ENCODE measurements at places on chromosomes 12 and 14.
A peak's percentile ranks its signal among the peaks of the same experiment; 100 is the strongest.

- DNase-seq: peak; percentile 38
These were observed 53.3 kb downstream of the RBM19 start for GRCh38 chr12:113912760-113913329.

DNA sequence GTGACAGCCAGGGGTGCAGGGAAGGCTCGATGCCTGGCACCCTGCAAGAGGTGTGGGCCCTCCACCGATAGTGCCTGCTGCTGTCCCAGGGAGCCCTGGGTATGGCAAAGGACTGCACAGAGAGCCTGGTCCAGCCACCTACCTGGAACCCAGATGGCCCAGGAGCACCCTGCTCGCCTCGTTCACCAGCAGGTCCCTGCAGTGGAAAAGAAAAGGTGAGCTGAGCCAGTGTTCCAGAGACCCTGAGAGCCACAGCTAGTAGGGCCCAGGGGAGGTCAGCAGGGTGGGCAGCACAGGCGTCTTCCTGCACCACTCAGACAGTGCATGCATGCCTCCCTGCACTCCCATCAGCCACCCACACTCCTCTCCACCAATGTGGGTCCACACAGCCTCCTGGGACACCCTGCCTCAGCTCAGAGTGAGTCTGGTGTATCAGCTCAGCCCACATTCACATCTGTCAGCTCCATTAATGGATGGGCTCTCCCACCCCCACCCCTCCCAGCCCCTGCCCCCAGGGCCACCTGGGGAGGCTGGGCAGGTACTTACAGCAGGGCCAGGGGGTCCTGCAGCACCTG is 20.2 kb downstream of the TMEM106C start:
- DNase-seq: no peak

DNA sequence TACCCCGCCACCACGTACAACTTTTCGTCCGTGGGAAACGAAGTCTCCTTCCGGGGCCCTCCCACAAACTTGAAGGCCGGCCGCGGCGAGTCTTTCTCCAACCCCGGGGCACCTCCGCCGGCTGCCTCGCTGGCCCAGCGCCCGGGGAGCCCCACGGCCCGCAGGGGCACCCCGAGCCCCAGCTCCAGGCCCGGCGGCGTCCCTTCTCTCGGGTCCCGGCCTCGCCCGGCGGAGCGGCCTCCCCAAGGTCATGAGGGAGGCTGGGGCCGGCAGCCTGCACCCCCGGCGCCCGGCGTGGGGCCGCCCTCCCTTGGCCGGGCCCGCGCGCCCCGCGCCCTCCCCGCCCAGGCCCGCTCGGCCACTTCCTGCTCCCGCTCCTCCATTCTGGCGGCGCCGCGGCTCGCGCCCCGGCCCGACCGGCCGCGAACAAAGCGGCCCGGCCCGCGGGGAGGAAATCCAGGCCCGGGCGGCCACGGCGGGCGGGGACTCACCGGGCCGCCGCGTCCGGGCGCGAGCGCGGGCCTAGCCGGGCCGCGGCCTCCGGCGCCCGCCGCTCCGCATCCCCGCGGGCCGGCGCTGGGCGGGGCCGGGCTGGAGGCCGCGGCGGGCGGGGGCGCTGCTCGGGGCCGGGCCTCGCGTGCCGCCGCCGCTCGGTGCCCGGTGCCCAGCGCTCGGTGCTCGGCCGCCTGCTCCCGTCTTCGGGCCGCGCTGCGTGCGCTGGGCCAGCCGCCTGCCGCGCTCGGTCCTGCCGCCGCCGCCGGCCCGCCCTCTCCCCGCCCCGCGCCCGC is at the start of gene AKT1:
AKT1 (minus strand) TSS at position 756 of the 788 bp plus-strand sequence. CDS start 3,105 bp downstream, outside the sequence.
- DNase-seq: peak; percentile 64

GRCh38 chr14:75283162-75283832 is 4.7 kb downstream of the FOS start:
- DNase-seq: no peak

DNA sequence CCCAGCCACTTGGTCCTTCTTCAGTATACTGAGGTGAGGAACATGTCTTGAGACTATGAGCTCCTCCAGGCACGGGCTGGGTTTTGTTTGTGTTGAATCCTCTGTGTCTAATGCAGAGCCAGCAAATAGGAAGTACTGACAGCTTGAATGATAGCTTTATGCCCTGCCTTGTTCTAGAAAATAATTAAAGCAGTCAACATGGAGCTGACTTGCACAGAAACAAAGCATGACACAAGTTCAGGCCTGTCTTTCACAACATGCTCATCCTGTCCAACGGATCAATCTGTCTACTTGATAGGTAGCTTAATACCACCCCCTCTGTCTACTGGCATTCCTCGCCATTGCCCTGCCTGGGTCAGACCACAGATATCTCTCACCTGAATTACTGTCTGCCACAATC is 140.9 kb downstream of the ESRRB start:
- DNase-seq: no peak

DNA sequence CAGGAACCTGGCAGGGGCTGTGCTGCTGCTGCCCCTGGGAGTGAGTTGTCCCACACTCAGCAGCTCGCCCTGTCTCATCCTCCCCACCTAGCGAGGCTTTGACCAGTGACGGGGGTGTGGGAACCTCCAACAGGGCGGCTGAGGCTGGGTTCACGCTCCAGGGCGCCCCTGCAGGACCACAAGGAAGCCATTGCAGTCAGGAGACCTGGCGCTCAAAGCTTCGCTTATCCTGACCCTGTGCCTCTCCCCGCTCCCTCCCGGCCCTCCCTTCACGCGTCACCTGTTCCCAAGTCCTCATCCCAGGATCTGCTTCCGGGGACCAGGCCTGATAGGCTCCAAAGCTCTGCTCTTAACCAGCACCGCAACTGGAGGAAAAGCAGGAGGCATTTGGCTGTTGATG is 272.0 kb upstream of the SFSWAP start:
- no peak for DNase-seq

GRCh38 chr14:92968291-92969020 is 45.5 kb downstream of the CHGA start:
- DNase-seq: no peak

GRCh38 chr12:76337583-76337982 is 10.6 kb downstream of the BBS10 start:
- DNase-seq: no peak

GRCh38 chr12:100823963-100824362 is 29.4 kb downstream of the ANO4 start:
- DNase-seq: no peak

DNA sequence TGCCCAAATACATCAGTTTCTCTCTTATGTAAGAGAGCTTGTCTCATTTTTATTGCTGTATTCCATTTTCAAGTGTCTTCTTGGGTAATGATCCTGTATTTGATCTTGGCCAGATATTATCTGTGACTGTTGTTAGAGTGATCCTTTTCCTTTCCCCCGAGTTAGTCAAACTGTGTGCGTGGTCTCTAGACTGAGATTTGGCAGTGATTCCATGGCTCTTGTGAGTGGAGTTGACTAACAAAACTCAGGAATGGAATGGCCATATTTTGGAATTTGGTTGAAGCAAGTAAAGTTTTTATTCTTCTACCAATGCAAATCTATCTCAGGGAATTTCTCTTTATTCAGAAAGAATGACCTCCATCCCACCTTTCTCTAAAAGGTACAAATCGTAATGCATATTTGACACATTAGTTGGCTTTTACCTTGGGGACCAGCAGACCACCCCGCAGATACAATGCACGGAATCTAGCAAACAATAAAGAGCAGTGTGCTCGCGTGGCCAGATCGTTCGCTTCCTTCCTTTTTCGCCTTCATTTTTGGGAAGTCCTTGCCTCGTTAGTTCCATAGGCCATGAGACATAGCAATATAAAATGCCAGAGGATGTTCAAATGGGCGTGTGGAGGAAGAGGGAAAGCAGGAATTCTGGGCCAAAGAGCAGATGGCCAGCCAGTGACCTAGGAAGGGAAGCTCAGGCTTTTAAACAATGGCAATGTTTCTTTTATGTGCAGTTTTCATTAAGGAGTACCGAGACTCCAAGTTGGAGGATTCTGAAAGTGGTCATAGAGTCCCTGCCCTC is 24.4 kb downstream of the ETV6 start:
- DNase-seq: no peak

DNA sequence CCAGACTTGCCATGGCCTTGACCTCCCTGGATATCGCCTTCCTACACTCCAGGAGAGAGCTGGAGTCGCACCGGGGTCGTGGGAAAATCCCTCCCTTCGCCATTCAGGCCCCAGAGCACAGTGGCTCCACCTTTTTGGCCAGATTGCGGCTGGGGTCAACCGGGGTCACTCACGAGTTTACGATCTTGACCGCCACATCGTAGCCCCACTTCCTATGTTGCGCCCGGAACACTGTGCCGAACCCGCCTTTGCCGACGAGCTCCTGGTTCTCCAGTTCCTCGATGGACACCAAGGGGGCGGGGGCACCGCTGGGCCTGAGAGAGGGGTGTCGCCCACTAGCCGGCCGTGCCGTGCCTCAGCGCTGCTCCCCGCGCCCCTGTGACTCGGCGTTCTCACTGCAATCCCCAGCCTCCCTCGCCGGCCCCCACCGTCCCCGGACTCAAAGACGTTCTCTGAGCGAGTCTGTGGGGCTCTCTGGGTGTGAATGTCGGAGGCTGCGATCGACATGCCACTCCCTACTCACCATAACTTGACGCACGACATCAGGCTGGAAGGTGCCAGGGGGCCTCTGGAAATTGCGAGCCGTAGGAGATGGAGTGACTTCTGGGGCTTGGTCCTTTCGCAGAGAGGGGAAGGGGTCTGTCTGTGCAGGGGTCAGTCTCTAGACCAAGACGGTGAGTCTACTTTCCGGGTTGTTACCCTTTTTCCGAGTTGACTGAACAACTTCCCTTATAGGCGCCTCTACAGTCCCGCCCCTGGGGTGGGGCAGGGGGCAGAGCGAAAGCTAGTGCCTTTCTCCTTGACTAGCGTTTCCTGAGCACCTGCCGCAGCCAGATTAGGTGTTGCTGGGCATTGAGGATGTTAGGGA is at the start of gene RIPK3:
RIPK3 (minus strand) TSS at position 708 of the 868 bp plus-strand sequence; CDS start at position 543, 165 bp downstream.
- peak; percentile 72 for DNase-seq

DNA sequence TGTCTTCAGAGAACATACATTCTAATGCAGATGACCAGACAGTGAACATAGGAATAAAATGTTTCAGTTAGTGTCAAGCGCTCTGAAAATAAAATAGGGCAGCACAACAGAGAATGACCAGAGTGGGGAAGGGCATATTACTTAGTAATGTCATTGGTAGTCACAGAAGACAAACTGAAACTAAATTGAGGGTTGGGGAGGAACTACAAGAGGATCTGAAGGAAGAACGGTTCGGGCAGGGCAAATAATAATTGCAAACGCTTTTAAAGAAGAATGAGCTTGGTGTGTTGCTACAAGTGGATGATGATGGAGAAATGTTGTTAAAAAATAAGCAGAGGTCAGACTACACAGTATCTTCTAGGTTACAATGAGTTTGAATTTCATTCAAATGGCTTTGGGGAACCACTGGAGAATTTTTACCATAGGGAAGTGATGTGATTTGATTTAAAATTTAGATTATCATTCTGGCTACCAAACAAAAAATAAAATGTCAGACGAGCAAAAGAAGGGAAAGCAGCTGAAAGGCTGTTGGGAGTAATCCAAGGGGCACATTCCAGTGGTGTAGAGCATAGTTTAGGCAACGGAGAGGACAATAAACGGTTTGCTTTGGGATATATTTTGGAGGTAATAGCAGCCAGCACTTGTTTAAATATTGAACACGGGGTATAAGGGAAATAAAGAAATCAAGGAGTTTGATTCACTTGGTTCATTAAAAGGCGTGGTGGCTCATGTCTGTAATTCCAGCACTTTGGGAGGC is 56.3 kb upstream of the SLC6A13 start:
- no peak for DNase-seq

GRCh38 chr12:119594772-119595445 is 1.3 kb downstream of the TMEM233 start:
- no peak for DNase-seq

- peak; percentile 28 for DNase-seq
These were observed 512 bp downstream of the PDE1B start for GRCh38 chr12:54549774-54550451.

- no peak for DNase-seq
These were observed 78.9 kb downstream of the DACT1 start for GRCh38 chr14:58716706-58717105.

GRCh38 chr12:40689576-40689975 is 2.7 kb upstream of the CNTN1 start:
- no peak for DNase-seq

DNA sequence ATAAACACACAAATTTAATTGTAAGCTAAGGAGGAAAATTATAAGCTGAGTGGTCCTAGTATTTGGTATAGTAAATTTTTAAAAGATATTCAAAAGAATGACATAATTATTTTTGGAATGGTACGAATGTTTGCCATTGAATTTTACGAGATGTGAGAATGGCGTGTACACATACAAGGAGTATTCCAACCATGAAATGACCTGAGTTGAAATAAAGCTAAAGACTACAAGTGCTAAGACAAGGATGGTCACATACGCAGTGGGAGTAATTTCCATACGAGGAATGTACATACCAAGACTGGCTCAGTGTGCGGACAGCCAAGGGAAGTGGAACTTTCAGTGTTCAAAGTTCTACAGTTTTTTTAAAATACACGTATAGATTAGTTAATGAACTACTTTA is 21.1 kb upstream of the ETV6 start:
- no peak for DNase-seq

GRCh38 chr14:79576424-79576823 is 634.9 kb downstream of the DIO2 start:
- DNase-seq: no peak

DNA sequence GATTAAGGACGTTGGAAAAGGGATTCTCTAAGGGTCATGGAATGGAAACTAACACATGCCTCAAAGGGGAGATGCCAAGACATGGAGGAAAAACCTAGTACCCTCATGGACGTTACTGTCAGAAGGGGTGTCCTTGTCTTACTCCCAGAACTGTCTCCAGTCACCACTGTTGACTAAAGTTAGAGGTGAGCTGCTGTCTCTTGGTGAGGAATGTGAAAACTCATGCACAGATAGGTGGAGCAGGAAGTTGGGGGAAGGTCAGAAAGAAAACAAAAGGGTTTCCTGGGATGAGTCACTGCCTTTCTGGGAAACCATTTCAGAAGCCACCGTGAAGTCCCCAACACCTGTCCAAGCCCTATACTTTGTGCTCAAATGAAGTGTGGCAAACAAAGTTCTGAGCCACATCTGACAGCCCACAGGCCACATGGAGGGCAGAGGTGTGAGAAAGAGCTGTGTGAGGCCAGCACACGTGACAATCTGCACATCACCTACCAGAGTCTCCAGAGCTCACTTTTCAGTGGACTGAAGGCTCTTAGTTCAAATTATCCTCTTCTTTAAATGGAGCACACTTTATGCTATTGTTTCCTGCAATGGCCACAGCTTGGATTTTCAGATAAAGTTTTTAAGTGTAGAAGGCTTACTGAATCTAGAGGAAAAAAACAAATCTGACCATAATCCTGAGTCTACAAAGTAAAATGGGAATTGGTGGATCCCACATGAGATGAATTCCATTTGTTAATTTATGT is 92.9 kb upstream of the EGLN3 start:
- no peak for DNase-seq

DNA sequence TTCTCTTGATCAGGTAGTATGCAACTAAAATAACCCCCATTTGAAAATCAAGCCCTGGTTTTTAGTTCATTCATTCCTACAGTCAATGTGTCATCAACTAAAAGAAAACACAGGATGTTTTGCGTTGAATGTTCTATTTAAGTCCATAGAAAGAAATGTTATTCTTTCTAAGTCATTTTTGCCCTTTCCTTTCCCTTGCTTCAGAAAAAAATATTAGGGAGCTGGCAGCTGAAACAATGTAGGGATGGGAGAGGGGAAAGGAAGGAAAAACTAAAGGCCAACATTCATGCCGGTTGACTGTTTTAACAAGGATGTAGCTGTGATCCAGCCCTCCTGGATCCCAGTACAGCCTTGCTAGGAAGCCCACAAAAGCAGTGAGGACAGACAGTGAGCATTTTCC is 155.1 kb downstream of the BTG1 start:
- peak; percentile 12 for DNase-seq

GRCh38 chr12:59859171-59859510 is 263.3 kb downstream of the SLC16A7 start:
- DNase-seq: no peak
